ENCODE measurements at places on chromosomes 4 and X.

DNA sequence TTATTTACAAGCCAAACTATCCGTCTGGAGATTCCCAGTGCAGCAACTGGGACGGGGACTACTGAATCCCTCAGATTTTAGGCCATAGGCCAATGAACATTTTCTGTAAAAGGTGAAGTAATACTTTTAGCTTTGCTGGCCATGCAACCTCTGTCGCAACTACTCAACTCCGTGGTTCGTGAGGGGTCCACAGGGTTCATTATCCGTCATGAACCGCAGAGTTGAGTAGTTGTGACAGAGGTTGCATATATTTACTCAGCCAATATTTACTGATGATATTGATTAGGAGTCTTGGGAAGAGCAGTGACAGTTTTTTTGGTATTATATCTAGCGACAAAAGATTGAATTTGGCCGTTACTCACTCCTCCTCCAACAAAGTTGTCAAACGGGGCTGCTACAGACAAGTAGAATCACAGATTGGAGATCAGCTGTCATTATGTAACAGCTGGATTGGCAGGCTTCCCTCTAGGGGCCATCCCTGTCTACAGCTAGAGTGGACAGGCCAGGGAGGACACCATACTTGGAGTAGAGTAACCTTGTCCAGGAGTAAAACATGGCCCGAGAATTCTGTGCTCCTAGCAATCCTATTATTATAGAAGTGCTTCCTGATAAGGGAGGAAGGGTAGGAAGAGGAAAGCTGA, 37.2 kb upstream of the CD38 start:
- DNase-seq, result no peak

DNA sequence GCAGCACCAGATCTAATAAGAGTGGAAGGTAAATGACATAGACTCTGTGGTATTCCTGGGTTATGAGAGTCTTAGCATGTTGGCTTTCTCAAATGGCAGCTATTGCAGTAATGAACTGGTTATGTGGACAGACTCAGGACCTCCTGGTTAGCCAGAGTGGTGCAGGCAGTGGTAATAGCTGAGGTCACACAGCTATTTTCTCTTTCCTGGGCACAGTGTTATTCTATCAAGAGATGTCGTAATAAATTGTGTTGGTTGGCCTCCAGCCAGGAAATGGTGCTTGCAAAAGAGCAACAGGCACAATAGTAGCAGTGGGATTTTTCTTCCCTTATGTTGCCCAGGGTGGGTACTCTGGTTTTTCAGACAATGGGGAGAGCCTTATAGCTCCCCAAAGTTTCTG, 279.2 kb upstream of the FGF16 start:
- no peak for DNase-seq

DNA sequence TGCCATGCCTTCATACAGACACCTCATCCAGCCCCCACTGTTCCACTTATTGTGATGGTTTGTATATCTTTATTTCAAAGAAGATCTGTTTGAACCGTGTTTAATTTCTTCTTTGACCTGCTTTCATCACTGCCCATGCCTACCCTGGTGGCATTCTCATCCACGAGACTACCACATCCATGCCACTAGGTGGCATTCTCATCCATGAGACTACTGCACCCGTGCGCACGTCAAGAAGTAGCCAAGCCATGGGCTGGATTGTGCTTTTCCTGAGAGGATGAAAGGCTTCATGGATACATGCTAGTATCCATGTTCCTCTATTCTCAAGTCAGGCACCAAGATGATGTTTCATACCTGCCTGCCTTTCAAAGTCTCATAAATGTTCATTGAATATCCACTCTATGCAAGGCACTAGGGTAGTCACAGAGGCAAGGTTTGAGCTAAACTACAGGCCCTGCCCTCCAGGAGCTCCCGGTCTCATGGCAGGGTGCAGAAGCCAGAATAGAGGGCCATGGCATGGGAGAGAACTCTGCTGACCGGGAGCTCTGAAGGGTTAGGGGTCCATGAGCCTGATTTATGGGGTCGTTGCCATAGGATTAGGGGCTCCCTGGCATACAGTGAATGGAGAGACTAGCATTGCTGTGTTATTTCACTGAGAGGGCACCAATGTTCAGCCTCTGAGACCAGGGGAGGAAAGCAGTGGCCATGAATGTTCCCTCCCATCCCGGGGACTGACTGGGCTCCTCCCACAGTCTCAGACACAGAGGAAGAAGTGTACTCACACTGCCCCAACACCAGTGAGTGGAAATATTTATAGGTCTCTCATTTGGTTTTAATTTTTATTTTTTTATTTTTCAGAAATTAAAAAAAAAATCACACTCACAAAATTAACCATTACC, 24.8 kb upstream of the EOLA2 start:
- peak; percentile 59 for DNase-seq

DNA sequence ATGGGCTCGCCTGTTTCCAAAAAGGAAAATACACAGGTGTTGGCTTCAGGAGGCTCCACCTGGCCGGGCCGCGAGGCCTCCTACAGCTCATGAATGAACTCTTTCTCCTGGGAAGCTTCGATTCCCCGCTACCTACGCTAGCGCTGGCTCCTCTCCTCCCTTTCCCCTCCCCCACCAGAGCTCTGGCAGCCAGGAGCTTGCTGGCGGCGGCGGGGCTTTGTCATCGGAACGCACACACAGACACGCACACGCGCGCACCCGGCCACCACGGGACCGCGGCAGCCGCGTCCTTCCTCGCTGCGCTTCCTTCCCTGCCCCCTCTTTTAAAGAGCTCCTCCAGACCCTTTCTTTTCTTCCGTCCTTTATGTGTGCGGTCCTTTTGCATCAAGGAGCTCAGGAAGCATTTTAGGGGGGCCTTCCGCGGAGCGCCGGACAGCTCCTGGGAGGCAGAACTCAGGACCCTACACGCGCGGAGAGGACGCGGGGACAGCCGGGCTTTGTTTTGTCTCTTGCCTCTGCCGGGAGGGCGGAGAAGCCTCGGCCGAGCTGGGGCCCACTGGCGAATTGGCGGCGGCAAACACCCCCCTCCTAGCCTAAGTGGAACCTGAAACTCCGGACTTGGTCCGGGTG, 70.2 kb upstream of the BCOR start:
- no peak for DNase-seq

DNA sequence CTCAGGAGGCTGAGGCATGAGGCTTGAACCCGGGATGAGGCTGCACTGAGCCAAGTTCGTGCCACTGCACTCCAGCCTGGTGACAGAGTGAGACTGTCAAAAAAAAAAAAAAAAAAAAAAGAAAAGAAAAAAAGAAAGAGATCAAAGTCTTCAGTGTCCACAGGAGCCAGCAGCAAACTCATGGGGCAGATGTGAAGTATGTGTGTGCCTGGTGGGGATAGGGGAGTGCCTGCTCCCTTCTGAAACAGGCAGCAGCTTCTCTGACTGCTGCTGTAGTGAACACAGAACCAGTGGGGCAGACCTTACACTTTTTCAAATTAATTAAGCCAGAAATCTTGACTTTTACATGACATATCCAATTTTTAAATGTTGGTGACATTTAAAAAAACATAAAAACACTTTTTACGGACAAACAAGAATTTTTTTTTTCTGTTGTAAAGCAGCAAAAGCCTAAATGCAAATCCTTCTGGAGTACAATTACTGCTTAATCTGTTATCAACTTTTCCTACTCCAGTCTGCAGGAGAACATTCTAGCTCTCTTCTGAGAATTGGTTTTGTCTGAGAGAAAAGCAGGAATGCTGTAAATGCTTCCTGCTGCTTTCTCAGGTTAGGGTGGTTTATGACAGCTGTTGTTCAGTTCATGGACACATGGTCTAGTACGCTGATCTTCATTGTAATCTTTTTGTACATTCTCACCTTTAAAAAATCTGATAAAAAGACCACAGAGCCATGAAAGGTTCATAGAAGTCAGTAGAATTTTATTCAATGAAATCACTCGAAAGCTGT, 311.1 kb downstream of the CAMK2D start:
- no peak for DNase-seq

- no peak for DNase-seq
Measured at GRCh38 chrX:39788521-39788920, 309.2 kb downstream of the BCOR start.

- peak; percentile 2 for DNase-seq
Measured at GRCh38 chr4:53314252-53314651, 51.6 kb downstream of the SCFD2 start.

DNA sequence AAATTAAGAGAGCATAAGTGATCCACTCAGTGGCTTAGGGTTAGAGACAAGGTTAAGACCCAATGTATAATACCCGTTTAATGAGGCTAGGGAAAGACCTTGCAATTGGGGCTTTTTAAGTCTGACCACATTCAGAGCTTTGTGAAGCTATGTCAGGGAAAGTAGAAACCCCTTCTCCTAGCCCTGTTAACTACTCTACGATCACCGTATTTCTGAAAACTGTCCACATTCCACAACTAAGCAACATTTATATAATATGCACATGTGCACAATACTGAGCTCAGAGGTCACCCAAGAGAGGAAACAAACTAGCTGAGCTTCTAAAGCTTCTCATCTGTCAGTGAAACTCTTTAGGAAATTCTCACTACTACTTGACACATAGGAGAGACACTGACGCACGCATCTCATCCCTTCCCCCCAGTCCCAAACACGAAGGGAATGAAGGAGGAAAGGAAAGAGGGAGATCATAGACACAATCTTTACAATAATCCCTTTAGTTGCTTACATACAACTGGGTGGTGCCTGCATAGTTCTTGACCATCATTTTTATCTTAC, 56.2 kb downstream of the METTL14 start:
- DNase-seq, result no peak

DNA sequence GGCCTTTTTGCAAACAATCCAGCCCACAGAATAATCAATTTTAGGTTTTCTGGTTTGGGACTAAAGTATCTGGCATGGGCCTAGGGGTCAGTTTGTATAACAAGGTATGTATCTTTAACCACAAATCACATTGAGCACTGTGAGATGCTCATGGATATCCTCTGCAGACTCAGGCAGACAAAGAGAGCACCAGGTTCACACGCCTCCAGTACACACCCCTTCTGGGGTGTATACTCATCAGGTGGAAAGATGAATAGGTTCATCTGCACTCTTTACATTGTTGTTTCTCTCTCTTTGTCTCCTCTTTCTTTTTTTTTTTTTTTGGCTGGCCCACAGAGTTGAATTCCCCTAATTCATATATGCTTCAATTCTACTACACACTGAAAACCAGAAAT, 21.1 kb downstream of the TEC start:
- no peak for DNase-seq

DNA sequence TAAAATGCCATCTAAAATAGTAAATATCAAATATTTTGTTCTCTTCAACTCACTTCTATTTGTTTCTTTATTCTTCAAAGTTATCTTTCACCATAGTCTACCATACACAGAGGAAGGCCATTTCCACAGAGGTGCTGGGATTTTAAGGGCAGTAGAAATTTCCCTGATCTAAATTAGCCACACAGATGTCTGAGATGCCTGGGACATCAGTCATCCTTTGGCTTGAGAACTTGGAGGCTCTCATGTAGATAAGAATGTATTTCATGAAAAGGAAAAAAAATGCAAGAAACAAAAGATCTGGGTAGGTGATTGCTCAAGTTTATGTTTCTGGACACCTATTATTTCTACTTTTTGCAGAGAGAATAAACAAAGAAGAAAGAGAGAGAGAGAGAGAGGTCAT, 1008.2 kb downstream of the NLGN4X start:
- no peak for DNase-seq

DNA sequence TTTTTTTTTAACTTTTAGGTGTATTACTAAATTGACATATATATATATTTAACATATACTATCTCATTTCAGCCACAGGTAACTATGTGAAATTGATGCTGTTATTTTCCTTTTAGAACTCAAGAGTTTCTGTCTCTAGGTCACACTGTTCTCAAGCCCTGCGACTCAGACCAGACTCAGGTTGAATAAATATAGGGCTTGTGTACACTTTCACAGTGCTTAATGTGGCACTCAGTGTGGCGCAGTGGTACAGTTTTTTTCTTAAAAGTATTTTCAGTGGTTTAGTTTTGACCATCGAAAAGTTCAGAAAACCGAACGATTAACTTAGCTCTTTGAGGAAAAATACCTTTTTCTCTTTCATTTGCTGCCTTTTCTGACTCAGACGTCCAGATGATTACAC, 24.7 kb downstream of the PACRGL start:
- DNase-seq, result no peak

GRCh38 chr4:145230726-145231125, 50.3 kb upstream of the OTUD4 start:
- DNase-seq, result no peak
